ENCODE measurements at places on chromosomes 1 and 21.

- peak; percentile 11 for DNase-seq
Measured at GRCh38 chr1:65309304-65310077, at the start of gene DNAJC6. TSS of gene DNAJC6 (plus strand) at chr1:65309543. CDS start at chr1:65309746, 203 bp downstream.

DNA sequence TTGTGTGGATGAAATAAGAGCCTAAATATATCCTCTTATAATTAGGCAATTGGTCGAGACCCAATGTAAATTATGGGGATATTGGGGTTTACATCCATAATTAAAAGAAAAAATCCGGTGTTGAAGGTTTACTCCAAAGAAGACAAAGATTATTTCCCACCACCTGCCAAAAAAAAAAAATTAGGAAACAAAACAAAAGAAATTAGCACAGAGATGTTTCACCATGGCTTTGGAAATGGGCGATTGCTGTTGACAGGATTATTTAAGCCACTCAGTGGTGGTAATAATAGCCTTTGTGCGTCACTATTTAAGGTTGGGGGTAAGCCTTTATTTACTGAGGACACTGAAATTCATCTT, 585 bp upstream of the GLRX2 start:
- no peak for DNase-seq

- DNase-seq, result no peak
Measured at GRCh38 chr1:169584483-169585144, 1.7 kb downstream of the F5 start.

- DNase-seq, result no peak
Measured at GRCh38 chr1:47393141-47393540, 22.9 kb upstream of the FOXE3 start.

GRCh38 chr1:7931446-7931812, 9.2 kb downstream of the TNFRSF9 start:
- no peak for DNase-seq

DNA sequence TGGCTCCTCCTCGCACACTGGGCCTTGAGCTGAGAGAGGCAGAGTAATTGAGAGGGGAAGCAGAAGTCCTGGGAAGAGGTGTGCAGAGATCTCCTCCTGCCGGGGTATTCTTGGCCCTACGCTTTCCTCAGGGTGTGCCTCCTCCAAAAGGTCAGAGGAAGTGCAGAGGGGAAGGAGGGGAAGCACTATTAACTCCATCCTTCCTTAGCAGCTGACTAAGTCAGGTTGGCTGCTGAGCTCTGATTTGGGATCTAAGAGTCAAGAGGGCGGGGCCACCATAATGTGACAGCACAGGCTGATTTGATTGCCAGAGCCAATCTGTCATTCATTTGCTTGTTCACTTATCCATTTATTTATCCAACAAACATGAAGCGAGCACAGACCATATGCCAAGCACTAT, 12.3 kb downstream of the ATP2B4 start:
- no peak for DNase-seq

GRCh38 chr1:31510304-31510703, 66.0 kb upstream of the TINAGL1 start:
- no peak for DNase-seq

DNA sequence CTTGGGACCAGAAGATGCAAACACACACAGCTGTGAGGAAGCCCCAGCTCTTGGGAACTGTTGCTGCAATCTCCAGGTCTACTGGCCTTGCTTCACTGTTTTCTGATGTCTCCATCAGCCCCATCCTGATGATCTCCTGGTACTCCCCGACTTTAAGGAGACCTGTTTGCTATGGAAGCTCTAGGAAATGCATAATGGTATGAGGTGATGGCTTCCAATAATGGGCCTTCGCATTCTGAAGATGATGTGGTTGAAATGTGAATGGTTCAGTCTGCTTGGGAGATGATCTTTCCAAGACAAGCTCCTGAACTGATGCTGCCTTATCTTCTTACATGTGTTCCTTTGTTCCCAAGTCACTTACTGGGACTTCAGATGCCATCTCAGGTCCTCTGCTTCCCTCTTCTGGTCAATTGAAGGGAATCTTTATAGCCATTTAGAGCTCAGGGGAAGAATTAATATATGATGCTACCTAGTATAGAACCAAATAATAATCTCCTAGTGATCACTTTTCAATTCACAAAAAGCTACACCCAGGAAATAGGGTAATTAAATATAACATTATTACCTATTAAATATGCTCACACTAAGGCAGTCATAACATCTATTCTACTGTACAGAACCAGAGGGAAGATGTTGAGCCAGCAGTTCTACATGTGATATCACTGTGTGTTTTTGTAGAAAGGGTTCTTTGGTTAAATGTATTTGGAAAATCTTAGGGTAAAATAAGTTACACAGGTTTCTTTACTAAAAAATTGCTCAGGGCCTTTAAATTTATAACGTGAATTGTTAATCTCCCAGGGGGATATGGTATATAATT, 73.9 kb upstream of the VTCN1 start:
- no peak for DNase-seq

DNA sequence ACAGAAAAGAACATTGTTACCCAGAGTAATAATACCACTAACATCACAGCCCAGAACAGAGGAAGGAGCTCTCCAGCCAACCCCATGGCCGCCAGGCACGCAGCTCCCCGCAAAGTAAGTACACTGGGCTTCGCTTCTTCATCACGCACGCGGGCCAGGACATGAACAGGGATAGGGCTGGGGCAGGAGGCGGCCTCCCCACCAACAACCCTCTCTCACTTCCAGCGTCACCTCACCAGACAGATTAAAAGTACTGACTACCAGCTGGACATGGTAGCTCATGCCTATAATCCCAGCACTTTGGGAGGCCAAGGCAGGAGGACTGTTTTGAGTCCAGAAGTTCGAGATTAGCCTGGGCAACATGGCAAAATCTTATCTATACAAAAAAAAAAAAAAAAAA, 78.3 kb downstream of the NPHP4 start:
- DNase-seq, result no peak

GRCh38 chr1:231419147-231419546, 2.9 kb downstream of the EGLN1 start:
- DNase-seq, result no peak

- DNase-seq, result no peak
Measured at GRCh38 chr1:184524248-184524647, 137.4 kb downstream of the C1orf21 start.

- peak; percentile 27 for DNase-seq
Measured at GRCh38 chr1:8510041-8510823, 192.3 kb downstream of the SLC45A1 start.

- DNase-seq, result no peak
Measured at GRCh38 chr1:92372164-92372563, 73.3 kb downstream of the RPAP2 start.

GRCh38 chr1:176111835-176112234, 95.3 kb downstream of the COP1 start:
- DNase-seq, result no peak

GRCh38 chr1:224700918-224701531, 84.9 kb downstream of the CNIH3 start:
- DNase-seq, result no peak

- no peak for DNase-seq
Measured at GRCh38 chr21:18248171-18248570, 3.5 kb downstream of the CHODL start.

- DNase-seq, result no peak
Measured at GRCh38 chr1:201216395-201217085, 25.9 kb downstream of the IGFN1 start.

- DNase-seq, result no peak
Measured at GRCh38 chr1:231431665-231432415, 9.8 kb upstream of the EGLN1 start.

DNA sequence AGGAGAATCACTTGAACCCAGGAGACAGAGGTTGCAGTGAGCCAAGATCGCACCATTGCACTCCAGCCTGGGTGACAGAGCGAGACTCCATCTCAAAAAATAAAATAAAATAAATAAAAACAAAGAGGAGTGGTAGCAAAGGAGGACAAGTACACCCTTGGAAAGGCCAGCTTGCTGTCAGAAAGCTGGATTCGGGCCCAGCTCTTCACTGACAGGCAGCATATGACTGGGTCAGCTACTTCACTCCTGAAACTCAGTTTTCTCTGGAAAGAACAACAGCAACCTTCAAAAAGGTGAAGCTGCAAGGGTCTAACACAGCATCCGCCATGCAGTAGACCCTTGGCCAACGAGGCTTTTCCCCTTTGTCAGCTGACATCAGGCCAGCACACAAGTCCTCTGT, 156.0 kb upstream of the TIAM1 start:
- DNase-seq, result no peak
